ENCODE measurements at places on chromosomes 16 and 17.

DNA sequence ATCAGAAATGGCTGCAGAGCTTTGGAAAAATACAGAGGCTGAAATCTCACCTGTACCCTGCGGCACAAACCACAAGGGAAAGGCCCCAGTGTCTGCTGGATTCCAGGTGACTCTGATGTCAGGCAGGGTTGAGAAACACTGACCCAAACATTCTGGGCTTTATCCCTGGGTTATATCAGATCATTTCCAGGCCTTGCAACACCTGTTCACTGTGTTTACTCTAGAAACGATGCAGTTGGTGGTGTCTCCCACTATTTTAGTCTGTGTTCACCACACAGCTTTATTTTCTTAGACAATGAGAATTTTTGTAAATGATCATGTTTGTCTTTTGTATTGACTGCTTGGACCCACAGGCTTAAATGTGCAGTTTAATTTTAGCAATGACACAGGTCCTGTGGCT, 151.5 kb upstream of the SDK2 start:
- DNase-seq = no peak

DNA sequence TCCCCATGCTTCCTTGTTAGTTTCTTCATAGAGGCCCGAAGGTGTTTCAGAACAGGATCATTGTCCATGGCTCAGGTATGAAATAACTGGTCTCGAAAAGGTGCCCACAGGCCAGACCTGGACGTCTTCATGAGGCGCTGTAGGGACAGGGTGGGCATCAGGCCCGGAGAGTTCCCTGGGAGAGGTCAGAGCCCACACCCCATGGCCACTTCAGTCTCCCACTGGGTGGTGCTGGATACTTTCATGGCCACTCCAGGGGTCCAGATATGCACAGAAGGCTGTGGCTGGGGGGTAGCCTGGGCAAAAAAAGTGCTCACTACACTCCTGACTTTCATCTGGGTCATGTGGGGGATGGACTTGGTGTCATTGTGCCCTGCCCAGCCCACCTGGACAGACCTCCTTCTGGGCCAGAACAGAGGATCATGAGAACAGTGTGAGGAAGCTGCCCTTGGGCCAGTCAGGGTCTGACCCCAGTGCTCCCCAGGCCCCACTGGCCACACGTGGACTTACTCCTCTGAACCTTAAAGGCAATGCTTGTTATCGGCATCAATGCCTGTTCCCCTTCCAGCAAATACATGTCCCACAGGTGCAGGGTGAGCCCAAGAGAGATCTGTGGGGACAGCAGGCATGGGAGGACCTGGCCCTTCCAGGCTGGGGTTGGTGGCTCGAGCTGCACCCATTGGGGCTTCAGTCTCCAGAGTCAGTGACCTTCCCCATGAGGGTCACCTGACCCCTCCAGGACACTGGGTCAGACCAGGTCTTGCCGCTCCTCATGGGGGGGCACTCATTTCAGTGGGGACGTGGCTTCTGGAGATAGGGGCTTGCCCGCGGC, 36.9 kb downstream of the LGALS9 start:
- no peak for DNase-seq

GRCh38 chr17:79387783-79388182, 223.1 kb downstream of the RBFOX3 start:
- DNase-seq = no peak

DNA sequence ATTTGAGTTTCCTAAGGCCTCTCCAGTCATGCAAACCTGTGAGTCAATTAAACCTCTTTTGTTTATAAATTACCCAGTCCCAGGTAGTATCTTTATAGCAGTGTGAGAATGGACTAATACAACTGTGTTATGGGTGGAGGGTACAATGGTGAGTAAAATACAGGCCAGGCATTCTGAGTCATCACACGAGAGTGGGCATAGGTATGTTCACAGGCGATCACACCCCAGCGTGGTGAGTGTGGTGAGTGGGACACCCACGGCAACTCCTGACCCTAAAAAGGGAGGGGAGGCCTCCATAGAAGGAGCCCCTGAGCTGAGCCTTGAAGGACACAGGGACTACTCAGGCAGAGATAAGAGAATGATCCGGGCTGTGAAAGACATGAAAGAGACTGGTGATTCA, 22.6 kb upstream of the MAPT start:
- no peak for DNase-seq

GRCh38 chr17:83061586-83061985, 17.8 kb upstream of the METRNL start:
- no peak for DNase-seq

DNA sequence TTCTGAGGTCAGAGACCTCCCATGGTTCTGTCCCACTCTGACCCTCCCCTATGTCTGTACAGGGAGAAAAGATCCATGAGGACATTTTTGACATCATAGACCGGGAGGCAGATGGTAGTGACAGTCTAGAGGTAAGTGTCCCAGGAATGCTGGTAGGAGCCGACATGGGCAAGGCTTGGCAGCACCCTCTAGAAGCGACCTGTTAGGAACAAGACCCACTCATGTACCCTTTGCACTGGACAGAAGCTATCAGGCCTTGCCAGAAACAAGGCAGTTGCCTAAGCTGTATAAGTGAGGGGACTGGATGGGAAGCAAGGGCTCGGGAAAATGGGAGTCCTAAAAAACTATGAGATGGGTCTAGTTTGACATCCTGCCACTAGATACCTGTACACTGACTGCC, 2.5 kb downstream of the TUBG1 start:
- DNase-seq = no peak

- DNase-seq = no peak
Observed at GRCh38 chr16:18932243-18932987, 6.2 kb upstream of the SMG1 start.

GRCh38 chr16:10744370-10745030, 858 bp downstream of the NUBP1 start:
- DNase-seq = no peak

- DNase-seq = no peak
Observed at GRCh38 chr16:68902003-68902968, 59.0 kb downstream of the TANGO6 start.

- DNase-seq = no peak
Observed at GRCh38 chr17:7782240-7782639, 51.8 kb upstream of the KDM6B start.

DNA sequence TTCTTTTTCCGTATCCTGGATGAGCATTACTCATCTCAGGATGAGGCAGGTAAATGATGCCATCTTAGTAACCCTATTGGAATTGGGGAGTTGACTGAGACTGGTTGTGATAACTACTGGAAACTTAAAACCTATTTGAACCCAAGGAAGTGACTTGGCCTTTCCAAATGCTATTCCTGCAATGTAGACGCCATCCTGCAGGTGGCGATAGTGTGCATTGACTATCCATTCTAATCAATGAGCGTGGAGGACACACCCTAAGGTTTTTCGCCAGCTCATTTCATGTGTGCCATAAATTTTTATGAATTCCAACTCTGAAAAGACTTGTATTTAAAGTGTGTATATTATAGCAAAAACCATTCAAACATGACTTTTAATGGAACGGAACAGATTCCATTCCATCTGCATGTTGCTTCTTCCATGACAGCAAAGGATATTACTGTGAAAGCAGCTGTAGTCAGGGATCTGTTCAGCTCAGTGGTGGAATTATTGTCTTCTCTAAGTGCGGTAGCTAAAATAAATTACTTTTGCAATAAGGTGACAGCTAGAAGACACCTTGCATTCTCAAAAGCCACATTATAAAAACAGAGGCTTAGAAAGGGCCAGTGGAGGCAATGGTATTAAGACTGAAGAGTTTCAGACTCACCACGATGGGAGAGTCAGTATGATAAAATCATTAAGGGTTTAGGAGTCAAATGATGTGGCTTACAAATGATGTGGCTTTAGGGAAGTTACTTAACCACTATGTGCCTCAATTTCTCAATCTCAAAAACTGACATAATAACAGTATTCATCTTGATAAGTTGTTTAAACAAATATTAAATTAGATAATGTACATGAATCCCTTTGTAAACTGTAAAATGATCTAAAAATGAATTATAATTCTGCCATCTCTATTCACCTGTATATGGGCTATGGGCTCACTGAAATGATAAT, 55.5 kb downstream of the SYT17 start:
- DNase-seq = no peak

DNA sequence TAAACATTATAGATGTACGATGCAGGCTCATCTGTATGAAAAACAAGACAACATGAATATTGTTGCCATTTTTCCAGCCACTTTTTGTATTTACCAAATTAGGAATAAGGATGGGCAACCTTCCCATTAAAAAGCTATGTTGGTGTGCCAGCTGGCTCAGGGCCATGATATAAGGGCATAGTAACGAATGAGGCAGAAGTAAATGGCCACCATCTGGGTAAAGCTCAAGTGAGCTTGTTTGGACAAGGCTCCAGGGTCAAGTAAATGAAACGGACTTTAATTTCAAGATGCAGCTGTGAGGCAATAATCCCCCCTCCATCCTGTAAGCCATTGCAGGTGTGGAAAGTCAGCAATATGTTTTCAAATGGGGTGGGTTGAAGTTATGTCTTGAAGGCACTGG, 930.9 kb upstream of the CDH8 start:
- no peak for DNase-seq

DNA sequence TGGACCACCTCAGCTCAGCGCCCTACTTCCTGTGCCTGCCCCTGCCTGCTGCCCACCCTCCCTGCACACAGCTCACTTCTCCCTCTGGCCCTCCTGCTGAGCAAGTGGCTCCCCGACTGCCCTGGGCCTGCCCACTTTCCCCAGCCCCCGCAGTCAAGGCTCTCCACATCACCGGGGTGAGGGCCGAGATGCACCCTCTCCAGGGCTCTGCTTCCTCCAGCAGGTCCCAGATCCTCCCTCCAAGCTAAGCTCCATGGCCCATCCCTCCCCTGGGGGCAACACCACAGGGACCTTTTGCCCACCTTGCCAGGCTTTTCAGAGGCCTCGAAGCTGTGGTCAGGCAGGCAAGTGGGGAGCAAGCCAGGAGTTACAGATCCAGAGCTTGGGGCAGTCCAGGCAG, 820.2 kb downstream of the KCNJ18 start:
- DNase-seq = no peak

DNA sequence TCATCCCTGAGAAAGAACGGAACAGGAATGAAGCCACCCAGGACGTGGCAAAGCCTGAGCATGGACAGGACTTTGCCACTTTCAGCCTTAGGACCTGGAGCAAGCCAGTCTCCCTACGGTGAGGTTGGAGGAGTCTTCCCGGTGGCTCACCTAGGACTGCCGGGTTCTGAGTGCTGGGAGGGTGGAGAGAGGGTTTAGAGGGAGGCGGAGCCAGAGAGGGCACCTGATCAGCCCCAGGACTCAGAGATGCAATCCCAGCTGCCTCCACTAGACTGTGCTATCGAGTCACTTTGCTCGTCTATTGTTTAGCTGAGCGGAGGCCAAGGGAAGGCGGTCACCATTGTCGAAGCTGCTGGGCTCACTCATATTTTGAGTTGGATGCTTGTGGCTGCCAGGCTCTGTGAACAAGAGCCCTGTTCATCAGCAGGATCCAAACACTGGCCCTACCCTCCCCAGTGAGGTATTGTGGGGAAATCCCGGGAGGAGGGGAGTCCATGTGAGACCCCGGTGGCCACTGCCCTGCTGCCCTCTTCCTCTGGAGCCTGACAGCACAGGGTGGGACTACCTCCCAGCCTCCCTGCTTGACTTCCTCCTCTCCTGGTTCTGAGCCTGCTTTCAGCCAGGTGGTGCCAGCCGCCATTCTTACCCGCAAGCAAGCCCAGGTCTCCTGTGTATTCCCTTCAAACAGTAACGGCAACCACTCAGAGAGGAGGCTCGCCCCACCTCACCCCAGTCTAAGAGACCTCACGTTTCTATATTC, 7.0 kb downstream of the KRT14 start:
- DNase-seq = no peak

DNA sequence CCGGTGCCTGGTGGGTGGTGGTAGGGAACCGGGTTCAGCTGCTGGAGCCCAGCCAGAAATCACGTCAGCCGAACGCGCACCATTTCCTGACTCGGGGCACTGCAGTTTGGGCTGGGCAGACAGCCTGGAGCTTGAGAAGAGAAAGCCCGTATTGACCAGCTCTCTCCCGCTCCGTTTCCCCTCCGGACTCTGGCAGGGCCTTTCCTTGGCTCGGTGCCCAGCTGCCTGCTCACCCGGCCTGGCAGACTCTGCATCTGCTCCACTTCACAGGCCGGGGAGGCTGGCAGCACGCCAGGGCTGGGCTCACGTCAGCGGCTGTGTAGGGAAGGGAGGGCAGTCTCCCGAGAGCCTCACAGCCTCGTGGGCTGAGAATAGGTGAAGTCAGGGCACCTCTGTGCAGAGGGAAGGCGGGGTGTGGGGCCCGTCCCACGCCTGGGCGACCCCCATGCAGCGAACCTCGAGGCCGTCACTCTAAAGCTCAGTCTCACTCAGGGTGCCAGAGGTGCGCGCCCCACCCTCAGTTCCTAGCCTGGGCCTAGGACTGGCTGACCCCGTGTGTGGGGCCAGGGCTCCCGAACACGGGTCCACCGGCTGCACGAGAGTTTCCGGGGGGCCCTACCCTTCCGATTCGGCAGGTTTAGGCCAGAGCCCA, 59.1 kb downstream of the OR1D5 start:
- DNase-seq = peak; percentile 21

DNA sequence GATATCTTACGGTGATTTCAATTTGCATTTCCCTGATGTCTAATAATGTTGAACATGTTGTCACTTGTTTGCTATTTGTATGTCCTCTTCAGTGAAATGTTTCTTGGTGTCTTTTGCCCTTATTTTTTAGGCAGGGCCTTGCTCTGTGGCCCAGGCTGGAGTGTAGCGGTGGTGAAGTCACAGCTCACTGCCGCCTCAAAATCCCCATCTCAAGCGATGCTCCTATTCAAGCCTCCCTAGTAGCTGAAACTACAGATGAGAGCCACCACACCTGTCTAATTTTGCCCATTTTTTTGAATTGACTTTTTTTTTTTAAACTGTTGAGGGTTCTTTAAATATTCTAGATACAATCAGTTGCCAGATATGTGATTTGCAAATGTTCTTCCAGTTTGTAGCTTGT, 8.3 kb downstream of the UBE2G1 start:
- no peak for DNase-seq

Data from stimulated activated CD8-positive, alpha-beta memory T cell treated with anti-CD3 and anti-CD28 coated beads, Interleukin-15, amount 100 ng/mL, for 4 hours (primary cell).